ENCODE measurements at places on chromosomes 13 and 19.

GRCh38 chr19:7119582-7119981 lies 50.1 kb downstream of the ZNF557 start:
- DNase-seq, result no peak

- DNase-seq, result no peak
Observed at GRCh38 chr19:38664503-38665211, 17.2 kb downstream of the ACTN4 start.

DNA sequence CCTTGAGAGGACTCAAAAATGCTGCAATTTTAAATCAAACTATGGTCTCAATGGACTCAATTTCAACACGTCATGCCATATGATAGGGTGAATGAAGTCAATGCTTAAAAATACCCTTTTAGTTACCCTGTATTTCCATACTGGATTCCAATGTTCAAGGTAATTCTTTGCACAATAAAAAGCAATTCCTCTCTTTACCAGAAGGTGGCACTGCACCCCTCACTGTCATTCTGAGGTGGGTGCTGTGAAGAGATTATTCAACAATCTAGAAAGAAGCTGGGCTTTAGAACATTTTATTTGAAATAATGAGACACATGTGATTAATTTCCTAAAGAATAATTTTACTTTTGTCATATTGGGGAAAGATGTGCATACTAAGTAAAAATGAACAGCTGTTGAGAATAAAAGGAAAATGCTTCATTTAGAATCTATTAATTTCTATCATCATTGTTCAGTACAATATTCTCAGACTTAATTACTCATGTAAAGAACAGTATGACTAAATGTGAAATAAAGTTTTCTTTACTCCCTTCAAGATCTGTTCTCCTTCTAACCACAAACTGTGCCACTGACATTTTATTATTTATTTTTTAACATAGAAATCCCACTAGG lies 789.1 kb downstream of the GPC5 start:
- DNase-seq, result peak; percentile 23

- no peak for DNase-seq
Observed at GRCh38 chr13:49395878-49396380, 47.9 kb downstream of the CAB39L start.

DNA sequence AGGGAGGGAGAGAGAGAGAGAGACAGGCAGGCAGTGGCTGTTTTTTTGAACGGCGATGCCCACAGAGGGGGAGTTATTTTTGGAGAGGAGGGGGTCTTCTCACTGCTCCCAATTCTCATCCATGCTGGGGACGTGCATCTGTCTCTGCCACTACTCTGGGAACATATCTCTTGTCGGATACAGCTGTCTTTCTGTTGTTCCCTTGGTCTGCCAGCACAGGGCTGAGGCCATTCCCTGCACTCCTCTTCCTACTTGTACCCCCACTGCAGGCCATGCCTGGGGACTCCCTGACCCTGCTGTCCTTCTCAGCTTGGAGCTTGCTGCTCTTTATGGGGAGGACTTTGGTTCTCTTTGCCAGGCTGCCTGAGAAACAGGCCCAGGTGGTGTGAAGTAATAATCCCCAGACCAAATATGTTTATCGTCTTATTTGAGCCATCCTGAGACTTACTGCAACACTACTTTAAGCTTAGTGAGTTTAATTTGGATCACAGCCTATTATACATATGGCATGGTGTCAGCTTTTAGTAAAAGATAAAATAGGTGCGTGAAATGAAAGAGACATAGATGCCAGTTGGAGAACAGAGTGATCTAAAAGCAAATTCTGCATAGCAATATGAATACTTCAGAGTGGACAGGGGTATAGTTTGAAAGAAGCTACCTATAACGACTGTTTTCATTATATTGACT lies 19.1 kb downstream of the LRCH1 start:
- DNase-seq, result no peak

DNA sequence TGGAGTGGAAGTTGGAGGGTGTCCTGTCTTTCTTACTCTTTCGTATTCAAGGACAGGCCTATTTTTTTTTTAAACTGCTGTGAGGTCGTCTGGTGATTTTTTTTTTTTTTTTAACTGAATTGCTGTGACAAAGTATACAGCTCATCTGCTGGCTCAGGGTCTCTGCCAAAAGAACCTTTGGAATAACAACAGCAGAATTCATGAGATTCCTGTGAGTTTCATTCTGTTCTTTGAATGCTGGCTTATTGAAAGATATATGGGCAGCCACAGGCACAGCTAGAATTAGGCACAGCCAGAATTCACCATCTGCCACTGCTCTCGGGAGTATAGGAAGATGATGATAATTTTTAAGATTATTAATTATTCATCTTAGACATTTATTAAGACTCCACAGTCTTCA lies 21.4 kb upstream of the FRY start:
- DNase-seq, result peak; percentile 20

- no peak for DNase-seq
Observed at GRCh38 chr13:44219577-44220548, 153.8 kb upstream of the SERP2 start.

DNA sequence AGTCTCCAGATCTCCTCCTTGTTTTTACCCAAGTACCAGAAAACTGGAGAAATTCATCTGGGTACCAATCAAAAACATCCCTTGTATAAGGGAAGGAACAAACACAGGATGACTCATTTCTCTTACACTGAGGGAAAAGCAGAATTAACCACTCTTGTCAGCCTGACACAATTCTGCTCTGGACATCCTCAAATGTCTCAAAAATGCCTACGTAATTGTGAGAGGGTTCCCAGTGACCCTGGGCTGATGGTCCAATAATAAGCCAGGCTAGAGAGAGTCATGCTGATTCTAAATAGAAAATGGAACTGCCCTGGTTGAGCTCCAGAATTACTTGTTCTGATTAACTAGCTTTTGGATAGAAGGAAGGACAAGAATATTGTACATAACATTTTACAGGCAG lies 14.5 kb downstream of the ZNF708 start:
- no peak for DNase-seq

GRCh38 chr13:40356011-40356410 lies 310.4 kb downstream of the FOXO1 start:
- DNase-seq, result no peak

GRCh38 chr19:17796838-17797423 lies 2.0 kb downstream of the B3GNT3 start:
- no peak for DNase-seq

- no peak for DNase-seq
Observed at GRCh38 chr13:80363890-80364503, 23.1 kb upstream of the SPRY2 start.

All from testis (tissue), 5 donors.